ENCODE measurements at places on chromosomes 1 and 21. TPM values are rescaled to one million over a fixed set of nuclear protein-coding genes. Genes with fewer than 3 reads are reported as not detected.

Gene SLC35A3
- total RNA-seq = 81.2 TPM

DNA sequence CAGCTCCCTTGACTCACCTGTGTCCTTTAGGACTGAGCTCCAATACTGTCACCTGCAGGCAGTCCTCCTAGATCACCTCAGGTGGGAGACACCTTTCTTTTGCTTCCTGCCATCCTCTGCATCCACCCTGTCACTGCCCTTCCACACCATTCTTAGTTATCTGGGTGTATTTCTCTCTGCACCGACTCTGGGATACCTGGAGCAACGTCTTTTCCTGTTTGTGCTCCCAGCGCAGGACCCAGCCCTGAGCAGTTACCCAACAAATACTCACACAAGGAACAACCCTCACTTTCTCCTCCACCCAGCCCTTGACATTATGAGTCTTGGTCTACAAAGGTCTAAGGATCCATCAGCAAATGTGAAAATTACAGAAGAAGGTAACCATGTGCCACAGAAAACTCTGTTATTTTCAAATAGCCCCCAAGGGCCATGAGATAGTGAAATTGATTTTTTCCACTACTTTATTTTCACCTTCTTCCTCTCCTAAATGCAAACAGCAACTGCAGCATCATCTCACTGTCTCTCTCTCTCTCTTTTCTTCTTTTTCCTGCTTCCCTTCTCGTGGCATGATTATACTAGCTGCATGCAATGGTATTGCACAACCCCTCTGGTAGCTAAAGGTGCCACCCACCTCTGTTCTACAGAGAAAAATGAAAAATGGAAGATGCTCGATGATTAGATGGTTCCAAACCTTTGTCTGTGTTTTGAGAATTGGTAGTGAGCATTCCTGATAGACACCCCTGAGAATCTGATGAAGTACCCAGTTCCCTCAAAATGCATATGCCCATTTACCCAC lies 89.0 kb downstream of the MIS18A start:
- H3K4me1 ChIP-seq = no peaks in the 10 kb centered on the region
- no peak for DNase-seq
- H3K27me3 ChIP-seq = no peaks in the 10 kb centered on the region

DNA sequence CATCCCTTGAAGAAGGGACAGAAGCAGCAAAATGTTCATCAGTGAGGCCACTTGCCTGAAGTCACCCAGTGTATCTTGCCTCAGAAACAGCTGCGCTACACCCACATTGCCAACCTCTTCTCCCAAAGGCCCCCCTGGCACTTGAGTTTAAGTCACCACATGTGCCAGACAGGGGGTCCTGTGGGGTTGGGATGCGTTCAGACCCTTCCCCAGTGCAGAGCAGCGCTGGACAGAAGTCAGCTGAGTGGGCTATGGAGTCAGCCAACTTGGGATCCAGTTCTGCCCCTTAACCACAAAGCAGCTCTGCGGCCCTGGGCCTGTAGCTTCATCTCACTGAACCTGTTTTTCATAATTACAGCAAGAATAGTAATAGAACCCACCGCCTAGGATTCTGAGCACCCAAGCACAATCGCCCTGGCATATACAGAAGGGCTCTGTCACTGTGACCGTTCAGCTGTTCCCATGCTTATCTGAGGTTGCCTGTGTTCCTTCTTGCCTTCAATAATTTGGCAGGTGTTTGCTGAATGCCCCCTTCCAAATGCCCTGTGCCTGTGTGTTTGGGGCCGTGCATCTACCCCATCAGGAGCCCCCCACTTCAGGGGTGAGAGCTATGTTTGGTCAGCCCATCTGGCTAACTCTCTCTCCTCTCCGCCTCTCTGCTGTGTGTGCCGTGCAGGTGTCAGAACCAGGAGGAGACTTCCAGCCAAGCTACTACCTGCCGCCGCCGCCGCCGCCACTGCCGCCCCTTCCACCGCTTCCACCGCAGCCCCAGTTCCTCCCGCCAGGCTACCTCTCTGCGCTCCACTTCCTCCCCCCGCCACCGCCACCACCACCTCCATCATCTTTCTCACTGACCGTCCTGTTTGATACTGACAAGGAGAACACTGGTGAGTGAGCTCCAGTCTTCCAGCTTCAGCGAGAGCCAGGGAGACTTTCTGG lies 5.0 kb downstream of the DMRTB1 start:
- H3K4me3 ChIP-seq = no peak overlapping the region
- H3K27me3 ChIP-seq = no peaks in the 10 kb centered on the region
- H3K27ac ChIP-seq = no peak overlapping the region
- H3K36me3 ChIP-seq = no peaks in the 10 kb centered on the region

Gene TENT5C
- 14.8 TPM for total RNA-seq

DNA sequence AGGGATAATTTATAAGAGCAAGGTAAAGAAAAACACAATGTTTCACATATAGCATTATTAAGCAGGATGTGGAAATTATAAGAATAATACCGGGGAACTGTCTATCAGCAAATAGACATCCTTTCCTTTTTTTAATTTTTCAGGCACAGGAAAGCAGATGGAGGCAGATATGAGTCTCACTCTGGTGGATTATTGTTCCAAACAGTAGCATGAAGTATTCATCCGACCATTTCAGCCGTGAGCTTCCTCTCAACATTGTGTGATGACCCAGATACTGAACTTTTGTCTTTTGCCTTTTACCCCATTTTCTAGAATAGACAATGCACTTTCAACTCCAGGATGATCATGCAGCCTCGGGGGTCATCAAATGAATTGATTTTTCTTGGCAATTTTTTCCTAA lies 599.8 kb downstream of the ADGRL2 start:
- no peak for DNase-seq
- no peaks in the 10 kb centered on the region for H3K36me3 ChIP-seq
- no peaks in the 10 kb centered on the region for H3K4me1 ChIP-seq
- H3K27ac ChIP-seq = no peak overlapping the region

DNA sequence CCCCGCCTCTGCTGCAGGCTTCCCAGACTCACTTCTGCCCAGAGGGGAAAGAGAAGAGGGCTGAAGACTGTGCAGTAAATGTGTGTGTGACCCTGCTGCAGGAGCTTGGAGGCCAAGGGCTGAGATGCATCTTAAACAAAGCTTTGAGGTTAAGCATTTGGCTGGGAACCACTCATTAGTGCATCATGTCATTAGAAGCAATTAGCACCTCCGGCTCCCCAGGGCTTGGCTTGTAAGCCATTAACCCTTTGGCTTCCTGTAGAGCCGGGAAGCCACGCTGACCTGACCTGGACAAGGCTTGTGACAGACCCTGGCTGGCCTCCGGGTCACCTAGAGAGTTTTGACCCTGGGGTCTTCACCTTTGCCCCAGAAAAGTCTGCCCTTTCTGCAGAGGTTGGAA lies 77.0 kb downstream of the CSMD2 start:
- no peak overlapping the region for H3K27ac ChIP-seq
- H3K27me3 ChIP-seq = no peaks in the 10 kb centered on the region
- DNase-seq = no peak
- no peaks in the 10 kb centered on the region for H3K36me3 ChIP-seq
- no peak overlapping the region for H3K4me3 ChIP-seq
- H3K4me1 ChIP-seq = no peaks in the 10 kb centered on the region

DNA sequence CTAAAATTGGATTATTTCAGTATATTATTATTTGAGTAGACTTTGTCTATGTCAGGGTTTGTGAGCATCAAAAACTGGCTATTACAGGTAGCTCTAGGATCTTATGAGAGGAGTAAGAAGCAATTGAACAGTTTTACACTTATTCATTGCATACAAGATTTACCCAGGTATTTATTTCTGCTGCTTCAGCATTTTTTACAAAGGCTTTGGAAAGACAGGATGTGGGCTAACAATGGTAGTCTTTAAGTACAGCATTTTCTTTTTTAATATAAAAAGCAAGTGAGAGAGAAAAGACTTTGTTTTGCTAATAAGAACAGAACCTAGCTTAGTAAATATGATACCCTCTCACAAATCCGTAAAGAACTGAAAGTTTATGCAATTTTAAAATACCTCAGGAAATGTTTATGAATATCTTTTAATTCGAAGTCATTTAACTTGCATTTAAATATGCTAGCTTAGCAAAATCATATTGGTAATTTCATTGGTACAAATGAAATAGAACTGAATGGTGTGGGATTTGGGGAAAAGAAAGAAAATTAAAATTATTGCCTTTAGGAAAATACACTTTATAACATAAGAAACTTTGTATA lies 32.1 kb upstream of the RGS18 start:
- no peaks in the 10 kb centered on the region for H3K36me3 ChIP-seq
- H3K27ac ChIP-seq = no peak overlapping the region
- H3K27me3 ChIP-seq = no peaks in the 10 kb centered on the region
- no peak overlapping the region for H3K4me3 ChIP-seq
- H3K4me1 ChIP-seq = no peaks in the 10 kb centered on the region

DNA sequence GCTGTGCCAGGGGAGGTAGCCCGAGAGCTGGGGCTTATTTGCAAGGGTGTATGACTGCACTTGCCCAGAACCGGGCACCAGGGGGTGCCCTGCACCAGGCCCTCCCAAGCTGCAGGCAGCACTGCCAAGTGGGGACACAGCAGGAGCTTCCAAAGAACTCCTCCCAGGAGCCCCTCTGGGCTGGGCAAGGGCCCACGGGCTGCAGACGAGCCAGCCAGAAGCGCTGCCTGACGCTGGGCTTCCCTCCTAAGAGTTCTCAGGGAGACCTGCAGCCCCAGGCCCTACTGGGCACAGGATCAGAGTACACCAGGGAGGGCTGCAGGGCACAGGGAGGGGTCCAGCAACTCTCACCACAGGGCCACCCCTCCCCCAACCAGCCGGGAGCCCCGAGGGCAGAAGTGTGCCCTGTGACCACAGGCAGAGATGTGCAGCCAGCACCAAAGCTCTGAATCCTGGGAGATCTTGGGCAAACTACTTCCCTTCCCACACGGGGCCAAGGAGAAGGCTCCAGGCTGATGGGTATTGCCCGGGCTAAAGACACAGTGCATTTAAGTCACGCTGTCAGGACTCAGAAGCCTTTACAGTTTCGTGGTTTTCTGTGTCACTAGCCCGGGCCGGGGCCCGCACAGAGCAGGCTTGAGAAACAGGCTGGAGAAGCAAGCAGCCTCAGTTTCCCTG lies 63.4 kb downstream of the KCNAB2 start:
- H3K36me3 ChIP-seq = no peaks in the 10 kb centered on the region
- H3K27ac ChIP-seq = no peak overlapping the region
- H3K4me3 ChIP-seq = no peak overlapping the region
- H3K4me1 ChIP-seq = no peaks in the 10 kb centered on the region

DNA sequence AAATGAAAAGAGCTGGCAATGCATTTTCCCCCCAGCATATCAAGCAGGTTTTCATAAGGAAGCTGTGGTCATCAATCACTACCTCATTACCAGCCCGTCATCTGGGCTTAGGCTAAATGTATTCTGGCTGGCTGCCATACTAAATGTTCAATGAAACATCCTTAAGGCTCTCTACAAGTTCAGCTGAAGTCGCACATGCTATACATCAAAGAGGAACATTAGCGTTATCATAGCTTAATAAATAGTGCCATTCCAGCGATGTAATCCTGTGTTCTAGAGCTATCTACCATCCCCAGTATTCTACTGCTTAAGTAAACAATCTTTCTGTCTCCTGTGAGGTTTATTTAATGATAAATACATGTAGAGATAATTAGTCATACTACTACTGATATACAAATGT lies 288.8 kb downstream of the DPYD start:
- no peaks in the 10 kb centered on the region for H3K4me1 ChIP-seq
- H3K4me3 ChIP-seq = no peak overlapping the region
- H3K27ac ChIP-seq = no peak overlapping the region
- H3K36me3 ChIP-seq = no peaks in the 10 kb centered on the region
- no peak for DNase-seq
- H3K27me3 ChIP-seq = no peaks in the 10 kb centered on the region

- H3K4me3 ChIP-seq = no peak overlapping the region
- no peaks in the 10 kb centered on the region for H3K27me3 ChIP-seq
- H3K4me1 ChIP-seq = peaks cover 10% of the 10 kb centered on the region
- no peaks in the 10 kb centered on the region for H3K36me3 ChIP-seq
- H3K27ac ChIP-seq = no peak overlapping the region
Measured at GRCh38 chr1:235852887-235853286, 13.8 kb downstream of the LYST start.

Data from thyroid gland (tissue), 4 donors.